ENCODE measurements at places on chromosomes 4 and X.

DNA sequence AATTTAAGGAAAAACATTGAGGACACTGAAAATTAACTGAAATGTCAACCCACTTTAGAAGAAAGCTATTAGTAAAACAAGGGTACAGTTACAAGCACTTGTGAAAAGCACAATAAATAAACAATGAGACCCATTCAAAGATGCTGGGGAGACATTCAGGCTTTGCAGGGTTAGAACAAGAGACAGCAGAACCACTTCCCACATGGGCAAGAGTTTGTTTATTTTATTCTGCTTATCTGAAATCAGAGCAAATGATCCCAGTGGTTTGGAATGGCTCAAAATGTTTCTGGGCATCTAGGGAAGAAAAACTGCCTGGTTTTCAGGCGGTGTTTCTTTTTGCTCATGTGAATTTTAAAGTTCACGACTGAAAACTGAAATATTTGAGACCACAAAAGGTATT is 42.4 kb downstream of the PPP3CA start:
- no peak for DNase-seq

DNA sequence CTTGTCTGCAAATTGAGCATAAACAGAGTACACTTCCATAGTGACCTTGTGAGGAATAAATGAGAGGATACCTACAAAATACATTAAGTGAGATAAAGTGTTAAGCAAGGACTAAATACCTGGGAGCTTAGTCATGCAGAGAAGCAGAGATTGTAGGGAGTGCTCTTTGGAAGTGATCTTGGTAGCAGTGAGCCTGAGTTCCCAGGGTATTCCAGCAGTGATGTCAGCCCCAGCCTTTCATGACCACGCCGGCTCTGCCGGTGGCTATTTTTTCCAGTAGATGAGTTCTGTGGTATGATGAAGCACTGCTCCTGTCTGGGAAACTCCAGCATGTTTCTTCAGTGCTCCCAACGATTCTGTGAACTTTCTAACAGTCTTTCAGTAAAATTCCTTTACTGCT is 391.5 kb upstream of the IGFBP7 start:
- peak; percentile 45 for DNase-seq

GRCh38 chr4:105496899-105497298 is 23.0 kb upstream of the PPA2 start:
- no peak for DNase-seq

DNA sequence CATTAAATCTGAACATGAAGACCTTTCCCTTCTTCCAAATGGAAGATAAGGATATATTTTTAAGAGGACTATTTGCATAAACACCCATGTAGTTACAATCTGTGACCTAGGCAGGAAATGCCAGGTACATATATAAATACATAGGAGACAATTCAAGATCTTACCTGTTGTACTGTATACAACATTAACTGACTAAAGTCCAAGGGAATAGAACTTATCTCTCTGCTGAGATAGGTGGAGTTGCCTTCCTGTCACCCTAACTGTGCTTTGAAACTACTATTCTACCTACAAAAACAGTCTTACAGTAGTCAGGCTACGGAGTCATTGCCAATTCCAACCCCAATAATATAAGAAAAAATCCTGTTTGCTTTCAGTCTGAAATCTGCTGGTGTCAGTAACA is 106.3 kb downstream of the CHRNA9 start:
- DNase-seq = no peak

DNA sequence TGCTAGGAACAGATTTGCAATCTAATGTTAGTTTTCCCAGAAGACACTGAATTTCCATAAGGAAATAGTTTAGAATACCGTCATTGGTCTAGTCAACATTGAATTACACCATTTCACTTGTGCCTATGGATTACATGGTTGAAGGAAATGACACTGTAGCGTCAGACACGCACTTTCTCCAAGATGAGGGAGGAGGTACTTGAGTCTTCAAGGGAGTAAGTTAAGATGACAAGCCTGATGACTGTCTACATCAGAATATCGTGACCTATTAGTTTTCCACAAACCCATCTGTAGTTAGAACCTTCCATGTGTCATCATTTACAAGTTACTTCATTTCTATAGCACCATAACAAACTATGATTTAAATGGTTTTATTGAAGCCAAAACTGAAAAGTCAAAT is 153.7 kb downstream of the AMELX start:
- no peak for DNase-seq

Data from skeletal muscle cell (primary cell).